Fibroblast of skin of scalp (primary cell): ENCODE measurements at places on chromosomes 6 and 20.
A peak's percentile ranks its signal among the peaks of the same experiment; 100 is the strongest.

DNA sequence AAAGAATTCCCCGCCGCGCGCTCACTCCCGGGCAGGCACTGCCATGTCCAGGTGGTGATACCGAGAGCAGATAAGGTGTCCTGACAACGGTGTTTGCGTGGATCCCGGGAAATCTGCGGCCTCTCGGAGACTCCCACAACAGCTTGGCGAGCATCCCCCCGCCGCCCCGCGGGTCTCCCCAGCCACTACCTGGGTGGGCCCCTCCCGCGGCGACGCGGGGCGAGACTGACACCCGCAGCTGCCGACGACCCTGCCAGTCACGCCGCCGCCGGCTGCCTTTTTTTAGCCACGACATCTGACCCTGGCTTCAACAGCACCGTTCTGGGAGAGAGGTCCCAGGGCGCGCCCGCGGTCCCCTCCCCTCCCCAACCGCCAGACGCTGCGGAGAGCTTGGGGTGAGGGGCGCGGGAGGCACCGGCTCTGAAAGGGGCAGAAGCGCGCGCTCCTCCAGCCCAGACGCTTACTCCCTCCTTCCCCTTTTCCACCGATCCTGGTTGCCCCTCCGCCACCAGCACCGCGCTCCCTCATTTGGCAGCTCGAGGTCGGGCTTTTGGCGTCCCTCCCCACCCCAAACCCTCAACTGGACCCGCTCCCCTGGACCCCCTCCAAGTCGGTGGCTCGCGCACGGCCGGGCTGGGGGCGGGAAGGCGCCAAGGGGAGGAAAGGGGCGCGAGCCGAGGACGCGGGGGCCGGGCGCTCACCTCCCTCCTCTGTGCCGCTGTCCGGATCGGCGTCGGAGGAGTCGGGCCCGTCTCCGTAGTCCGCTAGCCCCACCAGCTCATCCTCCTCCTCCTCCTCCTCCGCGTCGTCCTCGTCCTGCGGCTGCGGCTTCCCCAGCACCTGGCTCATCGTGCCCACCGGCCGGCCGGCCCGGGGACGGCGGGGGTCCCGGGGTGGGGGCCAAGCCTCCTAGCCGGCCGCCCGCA, 665 bp downstream of the RRAGD start:
- no peak for DNase-seq

GRCh38 chr6:47047097-47047478, 5.0 kb upstream of the ADGRF1 start:
- DNase-seq: no peak

- no peak for DNase-seq
Measured at GRCh38 chr6:4658486-4658885, 117.7 kb upstream of the CDYL start.

GRCh38 chr6:108578166-108578565, 17.4 kb downstream of the FOXO3 start:
- DNase-seq: no peak

DNA sequence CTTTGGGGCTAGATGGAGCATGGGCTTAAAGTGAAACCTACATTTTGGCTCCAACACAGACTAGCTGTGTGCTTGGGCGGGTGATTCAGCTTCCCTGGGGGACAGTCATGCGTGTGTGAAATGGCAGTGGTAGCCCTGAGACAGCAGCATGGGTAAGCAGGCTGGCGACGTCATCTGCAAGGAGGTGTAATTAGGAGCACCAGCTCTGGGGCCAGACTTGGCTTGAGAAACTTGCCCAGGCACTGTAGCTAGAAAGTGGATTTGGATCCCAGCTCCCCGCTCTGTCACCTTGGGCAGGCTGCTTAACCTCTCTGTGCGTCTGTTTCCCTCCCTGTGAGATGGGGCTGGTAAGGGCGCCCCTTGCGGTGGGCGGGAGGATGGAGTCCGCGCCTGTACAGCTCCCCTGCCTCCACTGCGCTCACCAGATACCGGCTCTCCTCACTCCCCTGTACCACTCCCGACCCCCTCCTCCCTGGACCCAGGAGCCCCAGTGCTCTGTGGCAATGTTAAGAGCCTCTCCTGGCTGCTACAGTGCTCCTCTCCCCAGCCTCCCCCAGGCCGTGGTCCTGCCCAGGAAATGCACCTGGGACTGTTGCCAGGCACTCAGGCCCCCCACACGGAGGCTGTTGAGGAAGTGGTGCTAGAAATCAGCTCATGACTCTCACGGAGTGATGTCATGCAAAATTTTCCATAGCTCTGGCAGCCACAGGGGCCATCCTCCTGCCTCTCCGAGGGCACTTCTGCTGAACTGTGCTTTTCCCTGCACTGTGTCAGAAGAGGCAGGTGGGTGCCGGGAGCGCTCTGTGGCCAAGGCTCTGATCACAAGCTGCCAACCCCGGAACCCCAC, 44.6 kb downstream of the SYNJ2 start:
- DNase-seq: peak; percentile 97

- peak; percentile 27 for DNase-seq
Measured at GRCh38 chr20:62860924-62861691, 514 bp downstream of the TCFL5 start.

DNA sequence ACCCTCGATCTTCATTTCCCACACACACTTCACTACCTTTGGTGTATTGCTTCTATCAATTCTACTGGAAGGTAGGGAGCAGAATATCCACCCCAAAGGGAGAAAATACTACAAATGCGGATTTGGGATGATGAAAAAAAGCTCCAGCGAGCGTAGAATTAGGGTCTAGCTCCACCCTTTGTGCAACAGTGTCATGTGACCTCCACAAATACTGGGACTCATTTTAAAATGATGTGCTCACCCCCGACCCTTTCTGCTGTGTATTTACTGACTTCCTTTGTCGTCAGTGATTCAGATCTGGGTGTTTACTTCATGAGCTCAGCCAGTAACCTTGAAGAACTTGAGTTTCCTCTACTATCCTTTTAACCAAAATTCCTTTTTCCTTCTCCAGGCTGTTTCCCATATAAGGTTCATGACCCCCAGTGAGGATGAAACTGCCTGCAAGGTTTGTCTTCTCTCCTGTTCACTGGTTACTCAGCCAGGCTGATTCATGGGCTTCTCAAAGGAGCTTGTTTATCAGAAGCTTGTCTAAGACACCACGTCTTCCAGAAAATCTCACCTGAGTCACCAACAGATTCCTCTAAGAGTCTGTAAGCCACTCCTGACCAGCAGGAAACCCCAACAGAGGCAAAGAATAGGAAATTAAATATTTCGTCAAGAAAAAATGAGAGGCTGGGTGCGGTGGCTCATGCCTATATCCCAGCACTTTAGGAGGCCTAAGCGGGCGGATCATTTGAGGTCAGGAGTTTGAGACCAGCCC, 39.6 kb upstream of the PAX1 start:
- DNase-seq: no peak

DNA sequence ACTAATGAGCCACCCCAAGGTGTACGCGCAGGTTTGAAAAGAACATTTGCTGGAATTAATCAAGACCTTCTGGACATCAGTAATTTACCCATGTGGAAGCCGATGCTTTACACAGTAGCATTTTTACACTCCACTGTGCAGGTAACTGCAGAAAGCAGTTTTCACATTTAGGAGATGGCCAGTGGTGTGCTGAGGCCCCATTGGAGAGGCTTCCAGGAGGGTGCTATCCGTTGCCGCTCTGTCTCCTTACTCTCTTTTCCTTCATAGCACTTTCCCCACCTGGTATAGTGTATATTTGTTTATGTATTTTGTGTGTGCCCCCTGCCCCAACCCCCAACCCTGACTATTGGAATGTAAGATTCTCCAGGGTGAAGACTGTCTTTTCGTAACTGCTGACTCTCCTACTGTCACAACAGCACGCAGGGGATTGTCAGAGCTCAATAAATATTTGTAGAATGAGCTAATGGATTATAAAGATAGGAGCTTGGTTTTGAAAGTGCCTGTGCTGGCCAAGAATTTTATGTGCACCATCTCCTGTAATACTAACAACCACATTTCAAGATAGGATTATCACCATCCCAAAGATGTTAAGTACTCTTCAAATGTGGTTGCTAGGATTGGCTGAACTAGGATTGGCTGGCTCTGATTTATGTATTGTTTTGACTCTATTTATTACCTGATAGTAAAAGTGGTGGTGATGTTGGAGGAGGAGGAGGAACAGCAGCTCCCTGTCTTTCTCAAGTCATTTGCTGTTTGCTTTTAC, 74.0 kb upstream of the GLP1R start:
- no peak for DNase-seq

DNA sequence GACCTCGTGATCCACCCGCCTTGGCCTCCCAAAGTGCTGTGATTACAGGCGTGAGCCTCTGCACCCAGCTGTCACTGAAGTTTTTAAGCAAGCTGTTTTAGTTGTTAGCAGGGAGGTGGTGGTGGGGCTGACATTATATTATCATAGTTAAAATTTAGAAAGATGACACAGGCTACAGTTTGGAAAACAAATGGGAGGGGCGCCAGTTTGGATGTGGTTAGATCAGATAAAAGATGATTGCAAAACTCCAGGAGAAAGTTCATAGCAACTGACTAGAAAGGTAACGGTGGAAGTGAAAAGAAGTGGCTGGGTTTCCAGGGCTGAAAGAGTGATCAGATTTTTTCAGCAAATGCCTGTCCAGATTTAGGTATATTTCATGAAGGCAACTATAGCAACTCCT, 311.9 kb upstream of the CITED2 start:
- DNase-seq: no peak

GRCh38 chr6:151961809-151962208, 154.3 kb downstream of the ESR1 start:
- no peak for DNase-seq

- no peak for DNase-seq
Measured at GRCh38 chr6:32096087-32096393, 13.1 kb downstream of the TNXB start.

- no peak for DNase-seq
Measured at GRCh38 chr6:39280247-39280731, 33.9 kb downstream of the KCNK17 start.

- no peak for DNase-seq
Measured at GRCh38 chr6:162491637-162492036, 235.9 kb downstream of the PRKN start.

GRCh38 chr6:43803055-43803782, 33.2 kb downstream of the VEGFA start:
- DNase-seq: no peak

DNA sequence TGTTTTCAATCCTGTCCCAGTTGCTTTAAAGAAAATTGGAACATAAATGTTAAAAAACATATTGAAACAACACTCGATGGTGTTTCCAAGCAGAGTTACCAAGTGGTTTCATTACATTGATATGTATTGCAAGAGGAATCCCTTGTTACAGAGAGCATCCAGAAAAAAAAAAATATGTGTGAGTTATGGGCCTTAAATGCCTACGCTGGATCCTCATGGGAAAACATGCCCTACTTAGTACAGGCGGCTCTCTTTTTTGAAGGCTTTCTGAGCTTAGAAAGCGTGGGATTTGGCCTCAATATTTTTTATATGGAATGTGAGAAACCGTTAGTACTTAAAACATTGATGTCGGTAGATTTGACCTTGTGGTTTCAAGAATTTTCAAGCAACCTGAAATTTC, 26.1 kb downstream of the BTBD3 start:
- DNase-seq: no peak

GRCh38 chr20:10556519-10557083, 117.2 kb downstream of the JAG1 start:
- no peak for DNase-seq

GRCh38 chr20:6827472-6827871, 60.0 kb downstream of the BMP2 start:
- DNase-seq: no peak

- peak; percentile 87 for DNase-seq
Measured at GRCh38 chr20:45611054-45611453, 18.5 kb upstream of the WFDC10A start.

DNA sequence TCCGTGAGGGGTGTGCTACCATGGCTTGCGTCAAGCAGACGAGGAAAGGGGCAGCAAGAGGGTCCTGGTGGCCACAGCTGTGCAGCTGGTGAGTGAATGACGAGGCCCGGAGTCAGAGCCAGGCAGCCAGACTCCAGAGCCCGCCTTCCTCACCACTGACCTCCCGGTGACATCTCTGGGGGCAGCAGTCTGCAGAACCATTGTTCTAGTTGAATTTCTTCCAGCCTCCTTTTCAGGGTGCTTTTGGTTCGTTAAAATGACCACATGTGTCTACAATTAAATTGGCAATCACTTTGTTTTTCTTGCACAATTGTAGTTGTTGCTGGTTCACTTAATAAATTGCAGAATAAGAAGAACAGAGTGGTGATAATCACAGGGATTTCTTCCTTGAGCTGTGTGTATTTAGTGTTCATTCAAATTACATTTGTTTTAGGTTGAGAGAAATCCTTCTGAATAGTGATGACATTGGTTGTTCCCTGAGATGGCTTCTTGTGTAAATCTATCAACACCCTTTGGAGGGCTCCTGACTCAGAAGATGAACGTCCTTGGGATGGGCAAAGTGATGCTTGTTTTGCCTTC, 96.4 kb downstream of the TULP4 start:
- peak; percentile 49 for DNase-seq

GRCh38 chr6:145783796-145784195, 30.8 kb downstream of the FBXO30 start:
- DNase-seq: no peak

DNA sequence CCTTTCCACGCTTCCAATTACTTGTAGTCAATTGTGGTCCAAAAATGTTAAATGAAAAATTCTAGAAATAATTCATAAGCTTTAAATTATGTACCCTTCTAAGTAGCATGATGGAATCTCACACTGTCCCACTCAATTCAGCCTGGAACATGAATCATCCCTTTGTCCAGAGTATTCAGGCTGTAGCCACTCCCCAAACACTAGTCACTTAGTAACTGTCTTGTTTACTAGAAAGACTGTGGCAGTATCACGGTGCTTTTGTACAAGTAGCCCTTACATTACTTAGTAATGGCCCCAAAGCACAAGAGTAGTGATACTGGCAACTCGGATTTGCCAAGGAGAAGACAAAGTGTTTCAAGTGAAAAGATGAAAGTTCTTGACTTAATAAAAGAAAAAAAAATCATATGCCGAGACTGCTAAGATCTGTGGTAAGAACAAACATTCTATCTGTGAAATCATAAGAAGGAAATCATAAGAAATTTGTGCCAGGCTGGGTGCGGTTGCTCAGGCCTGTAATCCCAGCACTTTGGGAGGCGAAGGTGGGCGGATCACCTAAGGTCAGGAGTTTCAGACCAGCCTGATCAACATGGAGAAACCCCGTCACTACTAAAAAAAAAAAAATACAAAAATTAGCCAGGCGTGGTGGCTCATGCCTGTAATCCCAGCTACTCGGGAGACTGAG, 168.5 kb upstream of the SIM1 start:
- DNase-seq: peak; percentile 83

DNA sequence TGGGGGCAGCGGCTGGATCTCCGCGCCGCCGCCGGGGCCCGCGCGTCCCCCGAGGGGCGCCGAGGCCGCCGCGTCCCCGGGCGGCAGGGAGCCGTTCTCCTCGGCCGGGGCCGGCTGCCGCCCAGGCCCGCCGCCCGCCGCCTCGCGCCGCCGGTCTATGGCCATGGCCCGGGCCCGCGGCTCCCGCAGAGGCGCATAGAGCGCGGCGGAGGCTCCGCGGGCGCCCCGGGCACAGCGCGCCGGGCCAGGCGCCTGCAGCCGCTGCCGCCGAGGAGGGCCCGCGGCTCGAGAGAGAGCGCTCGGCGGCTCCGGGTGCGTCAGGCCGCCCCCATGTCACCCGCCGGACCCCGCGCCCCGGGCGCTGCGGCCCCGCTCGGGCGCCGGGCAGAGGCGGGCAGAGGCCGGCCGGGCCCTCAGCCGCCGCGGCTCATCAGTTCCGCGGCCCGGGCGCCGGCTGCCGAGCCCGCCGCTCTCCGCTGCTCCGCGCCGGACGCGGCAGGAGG, 404 bp downstream of the SLC22A23 start:
- no peak for DNase-seq

GRCh38 chr6:148316308-148316707, 26.3 kb upstream of the SASH1 start:
- DNase-seq: no peak
